ENCODE measurements at places on chromosomes 1 and 21.

DNA sequence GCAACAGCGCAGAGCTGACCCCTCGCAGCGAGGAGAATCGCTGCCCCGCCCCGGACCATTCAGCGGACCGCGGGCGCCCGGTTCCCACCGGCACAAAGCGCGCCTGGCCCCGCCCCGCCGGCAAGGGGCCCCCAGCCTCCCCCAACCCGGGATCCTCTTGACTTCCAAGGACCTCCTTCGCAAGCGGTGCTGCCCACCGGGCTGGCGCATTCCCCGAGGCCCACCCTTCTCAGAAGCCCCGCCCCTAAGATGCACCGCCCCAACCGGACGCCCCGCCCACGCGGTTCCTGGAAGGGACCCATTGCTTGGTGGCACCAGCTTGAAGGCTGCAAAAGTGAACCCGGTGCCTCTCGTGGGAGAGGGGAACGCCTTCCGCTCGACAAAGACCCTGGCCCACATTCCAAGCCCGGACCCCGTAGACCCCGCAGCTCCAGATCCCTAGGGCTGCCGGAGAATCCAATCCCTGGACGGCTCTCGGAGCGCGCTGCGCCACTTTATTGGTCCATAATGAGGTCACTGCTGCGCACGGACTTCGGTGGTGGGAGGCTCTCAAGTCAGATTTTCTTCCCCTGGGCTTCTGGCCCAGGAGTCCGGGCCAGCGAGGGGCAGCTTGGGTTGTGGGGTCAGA lies 2.0 kb downstream of the HES3 start:
- DNase-seq, result peak; percentile 81

DNA sequence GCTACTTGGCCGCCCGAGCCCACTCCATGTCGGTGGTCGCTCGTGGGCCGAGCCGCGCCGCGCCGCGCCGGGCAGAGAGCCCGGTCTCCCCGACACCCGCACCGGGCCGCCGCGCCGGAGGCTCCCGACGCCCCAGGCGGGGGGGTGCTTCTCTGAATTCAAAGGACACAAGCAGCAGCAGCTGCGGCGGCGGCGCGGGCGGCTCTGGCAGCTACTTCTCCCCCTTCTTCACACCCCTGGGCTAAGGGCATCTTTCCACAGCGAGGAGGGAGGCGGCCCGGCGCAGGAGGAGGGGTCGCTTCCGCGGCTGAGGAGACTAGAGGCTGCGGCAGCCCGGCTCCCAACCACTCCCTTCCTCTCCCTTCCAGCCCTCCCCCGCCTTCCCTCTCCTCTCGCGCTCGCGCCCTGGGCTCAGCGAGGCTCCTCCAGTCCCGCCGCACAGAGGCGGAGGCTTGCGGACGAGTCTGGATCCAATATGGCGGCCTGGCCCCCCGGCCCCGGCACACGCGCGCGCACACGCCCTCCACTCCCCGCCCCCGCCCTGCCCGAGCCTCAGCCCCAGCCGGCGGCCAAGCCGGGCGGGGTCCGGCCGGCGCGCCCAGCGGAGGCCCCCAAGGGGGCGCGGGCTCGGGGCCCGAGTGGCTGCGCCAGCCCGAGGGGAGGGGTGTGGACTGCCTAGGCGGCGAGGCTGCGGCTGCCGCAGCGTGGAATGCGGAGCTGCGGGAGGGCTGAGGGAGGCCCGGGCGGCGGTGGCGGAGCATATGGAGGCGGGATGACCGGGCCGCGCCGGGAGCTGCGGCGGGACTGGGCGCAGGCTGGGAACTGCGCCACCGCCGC lies at the start of gene CDC42BPA:
CDC42BPA (minus strand) TSS at position 477 of the 837 bp plus-strand sequence. CDS start 1,310 bp downstream, outside the sequence.
- peak; percentile 42 for DNase-seq

- DNase-seq, result no peak
Measured at GRCh38 chr1:65105596-65105995, 42.4 kb upstream of the AK4 start.

DNA sequence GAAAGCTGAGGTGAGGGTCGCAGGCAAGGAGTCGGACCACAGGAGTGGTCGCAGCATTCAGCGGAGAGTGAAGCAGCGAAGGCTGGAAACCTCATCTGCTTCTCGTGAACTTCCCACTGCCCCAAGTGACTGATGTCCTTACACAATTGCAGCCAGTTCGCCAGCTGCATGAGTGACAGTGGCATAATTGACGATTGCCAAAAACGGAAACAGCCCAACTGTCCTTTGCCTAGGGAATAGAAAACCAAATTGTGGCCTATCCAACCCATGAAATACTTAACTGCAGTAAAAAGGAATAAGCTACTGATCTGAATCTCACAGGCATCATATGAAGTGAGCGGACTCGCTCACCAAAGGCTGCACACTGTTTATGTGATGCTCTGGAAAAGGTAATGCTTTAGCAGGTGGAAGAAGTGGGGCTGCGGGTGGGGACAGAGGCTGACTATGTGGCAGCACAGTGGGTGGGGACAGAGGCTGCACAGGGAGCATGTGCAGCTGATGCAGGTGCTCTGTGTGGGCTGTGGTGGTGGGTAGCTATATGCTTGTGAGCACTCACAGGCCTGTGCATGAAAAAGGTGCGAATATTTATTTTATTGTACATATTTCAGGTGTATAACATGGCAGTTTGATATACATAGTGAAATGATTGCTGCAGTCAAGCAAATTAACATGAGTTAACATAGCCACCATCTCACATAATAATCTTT lies 4.2 kb upstream of the NLRP3 start:
- no peak for DNase-seq

DNA sequence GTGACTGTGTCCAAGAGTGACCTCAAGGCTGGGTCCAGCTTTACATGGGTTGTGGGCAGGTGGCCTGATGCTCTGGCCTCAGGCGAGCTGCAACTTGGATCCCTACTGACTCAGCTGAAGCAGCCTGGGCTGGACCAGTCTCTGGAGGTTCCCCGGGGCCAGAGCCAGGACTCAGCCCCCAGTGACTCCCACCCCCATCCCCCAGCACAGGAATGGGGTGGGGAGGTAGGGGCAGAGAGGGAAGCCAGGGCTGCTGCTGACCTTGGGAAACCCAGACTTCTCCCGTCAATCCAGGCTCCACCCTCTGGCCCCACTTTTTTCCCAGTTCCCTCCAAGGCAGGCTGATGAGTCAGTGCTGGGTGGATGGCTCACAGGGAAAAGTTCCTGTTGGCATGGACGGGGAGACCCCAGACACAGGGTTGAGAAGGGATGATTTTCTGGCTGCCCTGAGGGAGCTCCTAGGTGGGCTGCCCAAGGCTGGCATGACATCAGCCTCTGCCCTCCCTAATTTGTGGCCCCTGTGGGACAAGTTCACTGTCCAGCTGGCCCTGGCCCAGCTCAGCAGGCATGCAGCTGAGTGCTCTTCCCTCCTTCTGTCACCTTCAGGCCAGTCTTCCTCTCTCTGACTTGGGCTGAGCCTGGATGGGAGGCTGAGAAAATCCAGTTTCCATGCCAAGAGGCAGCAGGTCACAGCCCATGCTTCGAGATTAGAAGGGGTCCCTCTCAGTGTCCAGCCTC lies 2.2 kb downstream of the ZC3H12A start:
- DNase-seq, result peak; percentile 41

- no peak for DNase-seq
Measured at GRCh38 chr1:111110197-111110899, 29.5 kb downstream of the DRAM2 start.

DNA sequence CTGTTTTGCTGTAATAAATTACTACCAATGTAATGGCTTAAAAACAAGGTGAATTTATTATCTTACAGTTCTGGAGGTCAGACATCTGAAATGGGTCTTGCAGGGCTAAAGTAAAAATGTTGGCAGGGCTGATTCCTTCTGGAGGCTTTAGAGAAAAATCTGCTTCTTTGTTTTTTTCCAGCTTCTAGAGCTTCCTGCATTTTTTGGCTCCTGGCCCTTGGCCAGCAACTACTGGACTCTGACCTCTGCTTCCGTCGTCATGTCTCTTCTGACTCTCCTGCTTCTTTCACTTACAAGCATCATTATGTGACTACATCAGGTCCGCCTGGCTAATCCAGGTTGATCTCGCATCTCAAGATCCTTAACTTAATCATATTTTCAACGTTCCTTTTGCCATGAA lies 350.9 kb downstream of the S1PR1 start:
- DNase-seq, result no peak

- peak; percentile 70 for DNase-seq
Measured at GRCh38 chr21:34865400-34866241, 183.5 kb downstream of the RUNX1 start.

DNA sequence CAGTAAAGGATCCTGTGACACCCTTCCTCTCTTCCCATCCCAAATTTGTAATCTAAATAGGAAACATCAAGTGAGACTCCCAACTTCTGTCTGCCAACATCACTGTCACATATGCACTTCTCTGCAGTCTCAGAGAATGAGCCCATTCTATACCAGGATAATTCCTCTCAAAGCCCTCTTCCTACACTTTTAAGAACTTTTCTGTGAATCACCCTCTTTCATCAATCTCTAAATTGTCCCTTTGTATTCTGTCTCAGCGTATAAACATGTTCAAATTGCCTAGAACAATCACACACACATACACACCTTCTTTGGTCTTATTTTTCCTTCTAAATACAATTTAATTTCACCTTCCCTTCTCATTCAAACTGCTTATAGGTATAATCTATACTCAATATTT lies 111.8 kb downstream of the PTBP2 start:
- DNase-seq, result no peak

GRCh38 chr1:6646499-6647148 lies 22.0 kb downstream of the THAP3 start:
- DNase-seq, result no peak

DNA sequence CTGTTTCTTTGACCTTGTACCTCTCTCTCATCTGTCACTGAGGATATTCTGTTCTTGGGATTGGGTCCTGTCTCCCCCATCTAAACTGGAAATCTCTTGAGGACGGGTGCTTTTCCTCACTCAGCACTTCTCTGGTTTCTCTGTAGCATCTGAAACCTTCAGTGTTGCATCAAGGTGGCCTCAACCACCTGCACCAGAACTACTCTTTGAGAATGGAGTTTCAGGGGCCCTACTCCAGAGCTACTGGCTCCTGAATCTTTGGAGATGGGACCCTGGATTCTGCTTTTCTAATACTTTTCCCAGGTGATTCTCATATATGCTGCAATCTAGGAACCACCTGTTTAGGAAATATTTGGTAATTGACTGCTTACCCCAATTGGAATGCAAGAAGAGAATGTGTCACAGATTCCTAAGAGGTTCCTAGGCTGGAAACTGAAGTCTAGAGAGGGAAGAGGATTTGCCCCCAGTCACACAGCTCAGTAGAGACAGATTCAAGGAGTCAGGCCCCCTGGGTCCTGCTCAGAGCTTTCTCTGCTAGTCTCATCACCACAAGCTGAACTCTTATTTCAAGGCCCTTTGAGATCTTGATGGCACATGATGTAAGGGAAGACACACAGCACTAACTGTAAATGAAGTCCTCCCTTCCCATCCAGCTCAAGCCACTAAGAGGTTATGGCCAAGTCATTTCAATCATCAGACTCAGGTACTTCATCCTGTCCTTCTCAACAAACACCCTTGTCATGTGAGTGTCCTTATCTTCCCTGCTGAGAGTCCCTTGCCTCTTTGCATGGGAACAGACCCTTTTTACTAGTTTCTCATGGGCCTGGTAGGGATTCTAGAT lies 48.7 kb downstream of the EIF2D start:
- peak; percentile 41 for DNase-seq

- peak; percentile 49 for DNase-seq
Measured at GRCh38 chr1:89022167-89022959, at the start of gene GBP3. Gene GBP3 (minus strand): TSS chr1:89022866. CDS start chr1:89020721, 2,145 bp downstream.

- DNase-seq, result no peak
Measured at GRCh38 chr1:174836543-174836942, 163.2 kb upstream of the CACYBP start.

DNA sequence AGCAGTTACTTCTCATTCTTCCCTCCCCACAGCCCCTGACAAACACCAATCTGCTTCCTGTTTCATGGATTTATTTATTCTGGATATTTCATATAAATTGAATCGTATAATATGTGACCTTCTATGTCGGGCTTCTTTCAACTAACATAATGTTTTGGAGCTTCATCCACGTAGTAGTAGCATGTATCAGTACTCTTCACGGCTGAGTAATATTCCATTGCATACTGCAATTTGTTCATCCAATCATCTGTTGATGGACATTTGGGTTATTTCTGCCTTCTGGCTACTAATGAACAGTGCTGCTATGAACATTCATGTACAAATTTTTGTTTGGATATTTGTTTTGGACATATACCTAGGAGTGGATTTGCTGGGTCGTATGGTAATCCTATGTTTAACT lies 1.9 kb upstream of the KAZN start:
- no peak for DNase-seq

- DNase-seq, result no peak
Measured at GRCh38 chr21:28518630-28519029, 474.0 kb downstream of the LTN1 start.

DNA sequence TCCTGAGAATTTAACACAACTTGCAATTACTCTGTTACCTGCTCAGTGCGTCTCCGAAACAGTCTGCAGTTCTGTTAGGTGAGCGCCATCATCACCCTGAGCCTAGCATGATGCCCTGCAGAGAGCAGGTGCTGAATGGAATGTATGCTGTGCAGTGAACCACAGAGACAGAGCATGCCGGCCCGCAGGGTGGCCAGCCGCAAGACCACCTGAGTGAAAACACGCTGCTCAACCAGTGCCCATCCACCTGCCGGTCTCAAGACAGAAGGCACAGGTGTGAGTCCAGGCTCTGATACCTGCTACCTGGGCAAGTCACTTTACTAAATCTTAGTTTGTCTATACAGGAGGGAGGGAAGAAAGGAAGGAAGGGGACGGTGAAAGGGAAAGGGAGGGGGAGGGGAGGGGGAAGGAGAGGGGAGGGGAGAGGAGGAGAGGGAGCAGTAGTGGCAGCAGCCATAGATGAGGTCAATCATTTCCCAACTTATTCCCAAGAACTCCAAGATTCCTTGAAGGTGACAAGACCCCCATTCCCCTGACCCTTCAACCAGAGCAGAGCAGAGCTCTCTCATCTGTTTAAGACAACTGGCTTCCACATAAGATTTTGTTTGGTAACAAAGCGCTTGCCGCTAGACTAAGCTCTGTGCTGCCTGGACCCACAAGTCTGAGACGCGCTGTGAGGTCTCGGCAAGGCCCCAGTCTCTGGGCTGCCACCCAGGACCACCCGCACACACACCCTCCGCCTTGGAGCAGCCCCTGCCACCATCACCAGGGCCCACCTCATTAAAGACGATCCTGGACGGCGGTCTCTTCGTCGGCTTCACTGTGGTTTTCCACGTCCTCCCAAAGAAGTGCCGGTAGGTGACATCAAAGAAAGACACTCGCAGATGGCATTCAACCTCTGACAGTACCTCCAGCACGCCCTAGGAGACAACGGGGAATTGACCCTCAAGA lies 14.5 kb downstream of the NPHP4 start:
- DNase-seq, result no peak

DNA sequence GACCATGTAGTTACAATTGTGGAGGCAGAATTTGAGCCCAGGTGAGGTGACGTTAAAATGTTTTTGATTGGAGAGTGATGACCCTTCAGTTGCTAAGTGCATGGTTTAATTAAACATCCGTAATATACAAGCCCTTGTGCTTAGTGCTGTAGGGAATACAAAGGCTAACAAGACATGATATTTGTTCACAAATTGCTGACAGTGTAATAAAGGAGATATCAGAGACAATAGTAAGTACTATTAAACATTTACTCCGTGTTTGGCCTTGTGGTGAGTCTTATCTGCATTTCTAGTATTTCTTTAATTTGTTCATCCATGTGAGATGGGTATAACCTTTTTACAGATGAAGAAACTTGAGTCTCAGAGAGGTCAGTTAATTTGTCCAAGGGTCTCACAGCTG lies 37.9 kb downstream of the RLF start:
- DNase-seq, result no peak

Data from activated CD8-positive, alpha-beta memory T cell treated with anti-CD3 and anti-CD28 coated beads, Interleukin-2, amount 10 ng/mL, durations not matched to agents 7 days and 5 days (primary cell).